ENCODE measurements at places on chromosomes 1 and 21.

- DNase-seq: no peak
Observed at GRCh38 chr1:8914466-8914865, 31.2 kb upstream of the CA6 start.

GRCh38 chr1:34520111-34520510, 234.7 kb upstream of the GJB5 start:
- DNase-seq: no peak

DNA sequence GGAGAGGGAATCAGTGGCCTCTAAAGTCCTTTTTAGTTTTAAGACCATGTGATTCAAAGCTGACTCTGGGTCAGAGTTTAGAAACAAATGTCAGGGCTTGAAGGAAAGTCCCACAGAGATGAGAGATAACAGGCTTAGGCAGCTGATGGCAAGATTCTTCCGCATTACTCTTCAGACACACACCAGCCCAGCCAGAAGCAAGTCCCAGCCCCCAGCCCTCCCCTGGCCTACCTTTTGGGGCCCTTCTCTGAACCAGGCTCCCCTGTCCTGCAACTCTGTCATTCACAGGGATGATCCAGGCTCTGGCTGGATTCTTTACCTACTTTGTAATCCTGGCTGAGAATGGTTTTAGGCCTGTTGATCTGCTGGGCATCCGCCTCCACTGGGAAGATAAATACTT, 13.1 kb upstream of the CASQ1 start:
- no peak for DNase-seq

- DNase-seq: no peak
Observed at GRCh38 chr21:33569991-33570390, 18.5 kb downstream of the DONSON start.

- no peak for DNase-seq
Observed at GRCh38 chr1:11355559-11356475, 82.8 kb downstream of the UBIAD1 start.

- no peak for DNase-seq
Observed at GRCh38 chr21:44530221-44530902, 9.6 kb downstream of the KRTAP10-1 start.

GRCh38 chr1:145879775-145880174, 5.9 kb downstream of the ANKRD35 start:
- DNase-seq: no peak

DNA sequence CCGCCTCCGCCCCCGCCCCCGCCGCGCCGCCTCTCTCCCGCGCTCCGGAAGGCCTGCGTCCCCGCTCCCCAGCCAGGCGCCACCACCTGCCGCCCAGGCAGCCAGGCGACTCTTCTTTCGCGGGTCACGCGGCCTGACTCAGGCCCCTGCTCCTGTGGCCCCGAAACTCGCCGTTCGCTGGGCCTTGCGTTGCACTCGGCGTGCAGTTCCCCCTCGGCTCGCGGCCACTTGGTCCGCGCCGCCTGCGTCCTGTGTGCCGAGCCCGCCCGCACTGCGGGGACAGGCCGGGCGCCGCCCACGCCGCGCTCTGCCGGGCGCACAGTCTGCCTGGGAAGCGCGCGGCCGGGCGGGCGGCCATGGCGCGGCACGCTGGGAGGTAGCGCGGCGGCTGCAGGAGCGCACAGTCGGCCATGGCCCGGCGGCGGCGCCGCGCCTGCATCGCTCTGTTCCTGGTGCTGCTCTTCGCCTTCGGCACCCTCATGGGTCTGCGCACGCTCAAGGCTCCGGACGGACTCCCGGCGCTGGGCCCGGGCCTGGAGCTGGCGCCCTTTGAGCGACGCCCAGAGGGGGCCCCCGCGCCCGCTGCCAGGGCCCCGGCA, at the start of gene MANEAL:
TSS of gene MANEAL (plus strand) at position 75 of the 599 bp plus-strand sequence. CDS start at position 411, 336 bp downstream.
- DNase-seq: peak; percentile 24

- DNase-seq: no peak
Observed at GRCh38 chr1:115158181-115158580, 68.9 kb upstream of the TSPAN2 start.
